Left colon (tissue), 2 donors: ENCODE measurements at places on chromosomes 3 and 15. TPM values are rescaled to one million over a fixed set of nuclear protein-coding genes. Genes with fewer than 3 reads are reported as not detected.

ZNF619 gene
- total RNA-seq, result 6.5 TPM

NR2E3 gene
- total RNA-seq, result 0.67 TPM

DNA sequence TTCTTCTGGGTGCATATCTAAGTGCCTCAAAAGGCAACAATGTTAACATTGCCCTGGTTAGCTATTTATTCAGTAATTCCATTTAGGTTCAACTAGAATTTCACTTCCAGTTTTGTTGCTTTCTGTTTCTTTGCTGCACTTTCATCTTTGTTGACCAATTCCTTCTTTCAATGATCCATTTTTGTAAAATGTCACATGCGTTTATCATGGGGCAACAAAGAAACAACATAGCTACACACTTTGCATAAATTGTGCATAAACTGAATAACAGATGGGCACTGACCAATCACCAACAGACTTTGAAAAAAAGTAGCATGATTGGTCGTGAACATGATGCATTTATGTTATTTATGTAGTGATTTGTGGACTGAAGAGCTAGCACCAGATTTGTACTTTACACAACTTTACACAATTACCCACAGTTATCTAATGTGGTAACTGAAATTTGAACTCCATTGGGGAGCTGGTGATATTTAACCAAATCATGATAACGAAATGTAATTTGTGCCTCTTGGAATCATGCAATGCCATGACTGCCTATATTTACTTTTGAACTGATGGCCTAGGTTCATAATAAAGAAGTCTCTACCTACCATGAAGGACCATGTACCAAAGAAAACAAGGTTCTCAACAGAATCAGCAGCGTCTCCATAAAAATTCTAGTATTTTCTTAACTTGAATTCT, 7.1 kb upstream of the CPOX start:
- DNase-seq, result no peak

DNA sequence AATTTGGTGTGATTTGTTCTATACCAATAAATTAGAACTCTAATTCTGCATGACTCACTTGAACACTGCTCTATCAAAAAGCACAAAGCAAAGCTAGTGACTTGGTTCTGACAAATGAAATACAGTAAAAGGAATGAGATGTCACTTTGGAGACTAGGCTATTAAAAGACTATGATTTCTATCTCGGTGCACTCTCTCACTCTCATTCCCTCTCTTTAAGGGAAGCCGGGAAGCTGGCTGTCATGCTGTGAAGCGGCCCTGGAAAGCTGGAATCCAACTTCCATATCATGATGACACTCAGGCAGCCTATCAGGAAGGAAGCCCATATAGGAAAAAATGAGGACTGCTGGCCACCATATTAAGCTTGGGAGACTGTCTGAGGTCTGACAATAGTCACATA, 590.1 kb upstream of the CBLB start:
- no peak for DNase-seq

GRCh38 chr3:191848818-191849217, 387.9 kb downstream of the PYDC2 start:
- DNase-seq, result no peak

DNA sequence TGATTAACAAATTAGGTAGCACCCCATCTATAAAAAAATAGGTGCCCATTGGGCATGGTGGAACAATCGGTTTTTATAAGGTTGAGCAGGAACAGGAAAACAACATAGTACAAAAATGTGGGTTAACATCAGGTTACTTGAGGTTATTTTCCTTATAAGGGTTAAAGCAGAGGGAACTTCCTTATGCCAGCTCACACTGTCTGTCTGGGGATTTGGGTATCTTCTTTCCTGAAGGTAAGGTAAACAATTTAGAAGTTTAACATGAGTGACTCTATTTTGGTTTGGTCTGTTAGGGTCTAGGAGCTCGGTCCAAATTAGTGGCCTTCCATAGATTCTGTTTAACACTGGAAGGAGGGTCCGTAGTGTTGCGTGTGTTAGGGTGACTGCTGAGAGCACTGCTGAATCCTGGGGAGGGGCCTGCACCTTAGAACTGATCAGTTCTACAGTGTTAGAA, 14.7 kb downstream of the CHD2 start:
- DNase-seq, result no peak

FRMD5 gene
- total RNA-seq, result 1.6 TPM

- DNase-seq, result no peak
These were observed 43.5 kb downstream of the CFAP92 start for GRCh38 chr3:128950223-128950938.

GRCh38 chr3:149657321-149657925, 402 bp downstream of the WWTR1 start:
- DNase-seq, result peak; percentile 45

DNA sequence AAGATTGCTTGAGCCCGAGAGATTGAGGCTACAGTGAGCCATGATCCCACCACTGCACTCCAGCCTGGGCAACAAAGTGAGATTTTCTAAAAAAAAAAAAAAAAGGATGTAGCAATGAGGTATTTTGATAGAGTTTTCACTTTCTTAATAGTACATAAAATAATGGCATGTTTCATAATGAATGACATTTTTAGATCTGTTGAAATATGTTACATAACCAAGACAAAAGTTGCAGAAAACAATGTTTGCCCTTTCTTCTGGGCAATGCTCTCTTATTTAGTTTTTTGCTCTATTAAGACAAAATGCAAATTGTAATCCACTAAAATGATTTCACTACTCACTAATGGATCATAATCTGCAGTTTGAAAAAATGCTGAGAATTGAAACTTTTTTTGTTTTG, 4.4 kb upstream of the MAPK6 start:
- DNase-seq, result no peak
